Stimulated activated CD4-positive, alpha-beta T cell treated with anti-CD3 and anti-CD28 coated beads, Interleukin-1b, Interleukin-23, amount 100 ng/mL, for 24 hours (primary cell): ENCODE measurements at places on chromosomes 5 and 9.

DNA sequence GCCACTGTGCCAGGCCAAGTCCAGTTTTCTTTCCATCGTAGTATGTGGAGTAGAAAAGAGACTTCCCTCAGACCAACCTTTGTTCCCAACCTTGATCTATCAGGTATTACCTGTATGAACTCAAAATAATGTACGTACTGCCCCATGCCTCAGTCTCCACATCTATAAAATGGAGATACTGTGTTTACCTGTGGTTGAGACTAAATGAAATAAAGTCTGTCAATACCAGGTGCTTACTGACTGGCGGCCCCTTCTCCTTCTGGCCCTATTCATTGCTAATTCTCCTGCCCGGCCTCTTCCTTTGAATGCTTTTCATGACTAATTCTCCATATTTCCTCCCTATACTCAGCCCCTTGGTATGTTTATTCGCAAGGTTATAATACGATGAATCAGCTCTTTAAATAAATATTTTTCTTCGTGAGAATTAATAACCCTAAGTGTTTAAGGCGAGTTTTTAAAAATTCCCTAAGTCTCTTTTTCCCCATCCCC is 89.6 kb upstream of the BASP1 start:
- DNase-seq = no peak

DNA sequence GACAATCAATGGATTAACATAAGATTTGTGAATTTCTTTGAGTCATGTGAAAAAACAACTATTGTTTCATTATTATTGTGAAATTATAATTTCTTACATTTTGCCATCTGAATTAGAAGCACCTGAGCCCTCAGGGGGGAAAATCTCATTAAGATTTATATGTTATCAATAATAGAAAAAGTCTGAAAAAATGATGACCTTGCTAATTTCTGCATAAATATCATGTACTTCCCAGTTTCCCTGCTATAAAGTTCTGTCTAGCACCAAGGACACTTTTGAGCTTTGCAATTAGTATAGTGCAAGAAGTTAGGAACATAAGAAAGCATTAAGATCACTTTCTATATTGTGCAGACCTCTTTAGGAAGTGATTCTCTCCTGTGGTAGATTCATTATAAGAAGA is 488.3 kb upstream of the TUSC1 start:
- DNase-seq = no peak

DNA sequence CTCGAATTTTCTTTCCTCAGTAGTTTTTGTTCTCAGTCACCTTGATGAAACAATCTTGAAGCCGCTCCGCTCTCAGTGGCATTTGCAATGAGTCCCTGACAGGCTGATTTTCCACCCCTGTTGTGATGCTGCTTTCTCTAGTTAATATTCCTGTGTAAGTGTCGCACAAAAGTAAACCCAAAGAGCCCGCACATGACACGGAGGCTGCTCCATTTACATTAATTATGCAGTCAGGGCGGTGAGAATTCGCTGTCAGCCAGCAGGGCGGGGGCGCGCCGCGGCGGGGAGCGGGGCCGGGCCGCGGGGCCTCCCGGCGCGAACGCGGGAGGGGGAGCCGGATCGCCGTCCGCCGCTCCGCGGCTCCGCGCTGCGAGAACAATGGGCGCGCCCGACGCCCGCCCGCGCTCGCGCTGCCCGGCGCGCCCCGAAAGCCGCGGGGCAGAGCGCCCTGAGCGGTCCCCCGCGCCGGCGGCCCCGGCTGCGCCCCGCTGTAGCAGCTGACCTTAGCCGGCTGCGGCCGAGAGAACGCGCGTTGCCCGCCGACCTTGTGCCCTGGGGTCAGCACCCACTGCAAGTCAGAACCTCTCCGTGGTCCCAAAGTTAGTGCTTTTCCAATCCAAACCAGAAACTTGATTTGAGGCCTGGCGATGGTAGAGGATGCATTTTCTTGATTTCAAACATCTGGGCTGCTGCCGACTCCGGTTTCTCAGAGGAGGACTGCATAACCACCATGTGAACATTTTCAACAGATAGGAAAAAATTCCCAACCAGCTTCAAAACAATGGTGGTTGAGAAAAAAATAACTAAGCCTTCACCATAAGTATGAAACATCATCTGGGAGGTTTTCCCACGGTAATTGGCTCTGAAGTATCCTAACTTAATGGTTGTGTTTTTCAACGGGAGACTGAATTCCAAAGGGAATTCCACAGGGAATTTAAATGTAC is 142.6 kb downstream of the PBX3 start:
- DNase-seq = peak; percentile 13

GRCh38 chr5:32276173-32276853 is 36.4 kb downstream of the MTMR12 start:
- DNase-seq = no peak

DNA sequence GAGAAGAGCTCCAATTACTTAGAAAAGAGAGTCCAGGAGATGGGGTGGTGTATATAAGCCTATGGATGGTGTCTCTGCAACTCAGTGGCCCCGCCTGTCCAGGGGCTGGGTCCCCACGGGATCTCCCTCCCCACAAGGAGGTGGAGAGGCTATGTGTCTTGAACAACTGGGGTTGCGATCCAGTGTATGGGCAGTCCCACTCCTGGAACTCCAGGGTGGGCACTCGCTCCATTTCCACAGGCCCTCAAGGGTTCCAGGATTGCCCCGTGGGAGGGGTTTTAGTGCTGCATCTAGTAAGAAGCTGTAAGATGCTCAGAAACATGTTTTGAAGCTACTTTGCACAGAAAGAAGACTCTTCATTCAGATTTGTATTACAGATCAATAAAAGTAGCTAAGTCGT is 558 bp upstream of the SMAD5 start:
- DNase-seq = no peak

- no peak for DNase-seq
Observed at GRCh38 chr5:71910741-71911140, 191.7 kb downstream of the CARTPT start.

GRCh38 chr5:68407311-68408239 is 192.0 kb downstream of the PIK3R1 start:
- DNase-seq = no peak

DNA sequence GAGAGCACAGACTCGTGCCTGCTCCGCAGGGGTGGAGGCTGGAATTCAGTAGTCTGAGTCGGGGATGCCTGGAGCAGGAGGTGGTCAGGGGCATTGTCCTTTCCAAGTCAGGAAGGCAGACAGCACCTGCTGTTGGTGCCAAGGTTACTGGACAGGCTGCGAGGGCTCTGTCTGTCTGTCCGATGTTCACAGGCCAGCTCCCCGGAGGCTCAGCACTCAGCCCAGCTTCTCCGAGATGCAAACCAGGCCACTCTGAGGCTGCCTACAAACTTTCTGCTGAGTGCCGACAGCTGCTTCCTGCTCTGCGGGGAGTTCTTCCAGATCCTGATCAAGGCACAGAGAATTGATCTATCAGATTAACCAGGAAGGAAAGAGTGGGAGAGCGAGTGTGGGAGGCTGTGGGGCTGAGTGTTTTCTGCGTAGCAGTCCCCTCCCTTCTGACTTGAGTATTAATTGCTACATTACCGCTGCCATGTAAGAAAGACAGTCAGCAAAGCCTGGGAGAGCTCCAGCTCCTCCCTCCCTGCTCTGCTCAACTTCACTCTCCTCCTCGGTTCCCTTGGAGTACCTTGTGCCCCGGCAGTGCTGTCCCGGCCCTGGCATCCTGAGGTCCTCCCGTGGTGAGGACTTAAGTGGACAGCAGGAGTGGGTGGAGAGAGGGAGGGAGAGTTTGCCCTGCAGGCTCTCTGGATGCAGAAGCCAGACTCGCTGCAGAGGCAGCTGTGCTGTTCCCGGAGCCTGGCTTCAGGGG is 36.0 kb downstream of the KCNMB1 start:
- DNase-seq = no peak

DNA sequence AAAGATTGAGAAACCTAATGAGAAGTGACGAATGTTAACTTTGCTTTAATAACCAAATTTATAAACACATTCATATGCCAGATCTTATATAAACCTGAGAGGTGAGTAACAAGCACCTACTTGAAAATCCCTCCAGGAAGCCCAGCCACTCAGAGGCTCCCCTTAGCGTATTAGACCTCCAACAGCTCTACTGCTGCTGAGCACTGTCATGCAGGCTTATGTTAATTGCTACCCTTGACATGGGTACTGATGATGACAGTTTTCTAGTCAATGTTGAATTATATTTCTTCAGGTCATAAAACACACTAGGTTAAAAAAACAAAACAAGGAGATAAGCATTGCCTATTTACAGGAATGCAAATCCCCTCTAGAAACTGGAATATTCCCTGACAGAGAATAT is 161.2 kb downstream of the MPDZ start:
- no peak for DNase-seq

GRCh38 chr9:70421272-70422180 is 7.1 kb upstream of the KLF9 start:
- DNase-seq = no peak

DNA sequence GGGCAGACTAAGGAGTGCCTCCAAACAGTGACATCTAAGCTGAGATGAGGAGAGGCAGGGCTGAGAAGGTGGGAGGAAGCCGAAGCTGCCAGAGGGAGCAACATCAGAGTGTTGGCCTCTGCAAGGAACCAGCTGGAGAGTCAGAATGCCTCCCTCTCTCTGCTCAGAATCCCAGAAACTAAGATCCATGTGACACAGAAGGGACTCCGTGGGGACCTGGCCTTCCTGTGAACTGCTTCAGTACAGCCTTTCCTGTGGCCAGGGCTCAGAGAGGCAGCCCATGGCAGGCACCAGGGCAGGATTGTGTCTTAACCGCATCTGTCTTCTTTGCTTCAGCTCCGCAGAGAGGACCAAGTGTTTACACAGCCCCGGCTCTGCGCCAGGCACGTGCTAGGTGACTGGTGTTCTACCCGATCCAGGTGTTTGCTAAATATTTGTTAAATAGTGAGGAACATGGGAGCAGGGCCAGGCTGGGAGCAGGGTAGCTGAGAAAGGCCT is 33.5 kb downstream of the KCNMB1 start:
- no peak for DNase-seq

DNA sequence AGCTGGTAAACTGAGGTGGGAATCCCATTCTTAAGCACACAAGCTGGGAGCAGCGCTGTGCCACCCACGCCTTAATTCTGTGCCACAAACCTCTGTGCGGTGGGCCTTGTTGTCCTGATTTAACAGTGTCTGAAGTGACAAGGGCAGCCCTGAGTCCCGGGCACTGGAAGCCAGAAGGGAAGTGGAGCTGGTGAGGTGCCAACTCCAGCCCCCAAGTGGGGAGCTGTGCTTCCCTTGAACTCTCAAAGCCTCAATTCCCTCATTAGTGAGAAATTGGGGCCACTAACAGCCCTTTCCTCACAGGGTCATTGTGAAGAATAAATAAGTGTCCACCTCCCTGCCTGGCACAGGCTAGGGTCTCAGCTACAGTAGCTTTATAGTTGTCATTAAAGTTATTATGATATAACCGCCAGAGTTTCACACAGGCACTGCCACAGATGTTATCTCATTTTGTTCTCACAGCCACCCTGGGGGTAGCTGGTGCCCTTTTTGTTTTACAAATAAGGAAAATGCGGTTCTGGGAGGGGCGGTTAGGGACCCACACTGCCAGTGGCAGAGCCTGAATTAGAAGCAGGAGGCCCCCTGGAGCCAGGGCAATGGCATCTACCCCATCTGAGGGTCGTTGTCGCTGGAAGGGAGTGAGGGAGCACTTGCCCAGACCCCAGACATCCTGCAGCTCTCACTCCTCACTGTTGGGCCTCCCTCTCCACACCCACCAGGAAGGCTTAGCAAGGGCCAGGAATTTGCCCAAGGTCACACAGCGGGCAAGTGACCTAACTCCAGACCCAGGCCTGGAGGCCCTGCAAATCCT is 2.1 kb upstream of the TLX3 start:
- no peak for DNase-seq

GRCh38 chr5:95460665-95461064 is 69.5 kb downstream of the FAM81B start:
- DNase-seq = no peak

- DNase-seq = no peak
Observed at GRCh38 chr5:135263022-135263668, 135.9 kb downstream of the MACROH2A1 start.

DNA sequence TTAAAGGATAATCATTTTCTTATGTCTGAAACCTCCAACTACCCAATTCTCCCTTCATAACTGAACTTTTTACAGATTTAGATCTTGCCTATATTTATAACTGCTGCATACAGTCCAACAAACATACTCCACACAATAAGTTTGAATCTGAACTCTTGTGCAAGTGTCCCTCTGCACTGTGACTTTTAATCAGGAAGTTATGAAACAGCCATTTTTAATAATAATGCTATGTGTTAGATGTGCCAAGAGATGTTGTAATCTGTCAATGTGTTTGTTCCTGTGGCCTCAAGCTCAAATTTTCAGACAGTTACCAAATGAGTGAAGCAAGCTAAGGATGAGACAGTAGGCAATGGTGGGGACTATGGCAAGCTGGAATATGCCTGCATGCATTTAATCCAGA is 57.6 kb upstream of the MTAP start:
- no peak for DNase-seq

GRCh38 chr9:90141723-90142122 is 500.9 kb downstream of the DIRAS2 start:
- DNase-seq = no peak

DNA sequence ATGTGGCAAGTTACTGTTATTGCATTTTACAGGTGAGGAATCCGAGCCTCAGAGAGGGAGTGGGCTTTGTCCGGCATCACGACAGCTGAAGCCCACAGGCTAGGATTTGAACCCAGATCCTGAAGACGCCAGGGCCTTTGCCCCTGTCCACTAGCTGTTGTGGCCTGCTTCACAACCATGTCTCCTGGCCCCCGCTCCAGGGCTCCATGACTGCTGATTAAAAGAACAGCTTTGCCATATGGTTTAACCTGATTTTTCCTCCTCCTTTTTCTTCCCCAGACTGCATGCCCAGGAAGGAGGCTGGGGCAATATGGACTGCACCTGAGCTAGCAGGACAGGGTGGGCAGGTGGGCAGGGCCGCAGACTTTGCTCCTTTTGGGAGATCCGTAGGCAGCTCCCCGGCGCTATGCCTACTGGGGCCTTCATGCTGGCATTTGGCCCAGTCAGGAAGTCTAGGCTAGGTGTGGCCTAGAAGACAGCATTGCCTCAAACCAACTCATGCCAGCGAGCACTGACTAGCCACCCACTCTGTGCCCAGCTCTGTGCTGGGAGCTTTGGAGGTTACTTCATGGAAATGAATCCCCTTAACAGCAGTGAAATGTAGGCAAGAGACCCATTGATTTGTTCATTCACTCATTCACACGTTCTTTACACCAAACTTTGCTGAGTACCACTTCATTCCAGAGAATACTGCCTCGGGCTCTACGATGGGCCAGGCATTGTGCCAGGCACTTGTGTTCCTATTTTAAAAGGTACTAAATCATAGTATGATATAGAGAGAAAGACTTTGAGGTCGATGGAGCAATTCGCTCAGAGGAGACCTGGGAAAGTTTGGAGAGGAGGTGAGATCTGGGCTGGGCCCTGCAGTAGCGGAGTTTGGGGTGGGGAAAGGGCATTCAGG is 94.3 kb upstream of the CPEB4 start:
- DNase-seq = no peak

GRCh38 chr5:25713259-25713658 is 1068.5 kb upstream of the CDH10 start:
- DNase-seq = no peak

DNA sequence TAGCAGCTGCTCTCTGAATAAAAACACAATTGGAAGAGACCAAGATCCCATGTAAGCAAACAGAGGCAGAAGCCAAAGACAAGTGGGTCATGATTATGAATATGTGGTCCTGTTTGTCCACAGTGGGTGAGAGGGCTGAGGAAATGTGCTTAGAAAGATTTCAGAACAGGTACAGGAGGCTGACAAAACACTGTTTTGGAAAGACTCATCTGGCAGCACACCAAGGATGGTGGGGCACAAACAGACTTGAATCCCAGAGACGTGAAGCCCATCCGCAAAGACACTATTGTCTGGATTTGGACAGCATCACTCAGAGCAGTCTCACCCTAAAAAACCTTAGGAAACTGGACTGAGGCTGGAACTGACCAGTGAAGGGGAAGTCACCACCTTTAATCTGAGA is 85.0 kb downstream of the ADRB2 start:
- DNase-seq = no peak
